ENCODE measurements at places on chromosomes 2 and 18.

DNA sequence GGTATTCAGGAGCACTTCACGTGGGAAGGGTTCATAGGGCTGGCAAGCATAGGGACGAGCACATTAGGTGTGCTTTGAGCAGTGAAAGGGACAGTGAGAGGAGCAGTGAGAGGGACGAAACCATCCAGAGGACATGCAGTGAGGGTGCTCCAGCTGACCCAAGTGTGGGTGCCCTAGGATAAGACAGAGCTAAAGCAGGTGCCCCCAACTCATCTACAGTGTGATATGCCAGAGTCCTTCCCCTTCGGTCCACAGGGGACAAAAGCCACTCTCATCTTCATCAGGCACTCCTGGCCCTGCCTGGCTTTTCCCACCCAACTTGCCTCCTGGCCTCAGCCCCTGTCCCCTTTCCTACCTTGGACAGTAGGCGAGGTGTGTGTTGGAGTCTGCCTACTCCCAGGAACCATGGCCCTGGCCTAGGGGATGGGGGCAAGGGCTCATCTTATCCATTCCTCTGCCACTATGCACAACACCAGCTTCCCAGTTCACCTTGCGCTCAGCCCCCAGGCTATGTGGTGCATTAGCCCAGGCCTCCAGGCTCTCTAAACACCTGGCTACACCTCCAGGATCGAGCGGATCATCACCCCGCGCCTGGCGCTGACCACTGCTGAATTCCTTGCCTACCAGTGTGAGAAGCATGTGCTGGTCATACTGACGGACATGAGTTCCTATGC, 16.1 kb upstream of the ANKRD53 start:
- no peak for DNase-seq

DNA sequence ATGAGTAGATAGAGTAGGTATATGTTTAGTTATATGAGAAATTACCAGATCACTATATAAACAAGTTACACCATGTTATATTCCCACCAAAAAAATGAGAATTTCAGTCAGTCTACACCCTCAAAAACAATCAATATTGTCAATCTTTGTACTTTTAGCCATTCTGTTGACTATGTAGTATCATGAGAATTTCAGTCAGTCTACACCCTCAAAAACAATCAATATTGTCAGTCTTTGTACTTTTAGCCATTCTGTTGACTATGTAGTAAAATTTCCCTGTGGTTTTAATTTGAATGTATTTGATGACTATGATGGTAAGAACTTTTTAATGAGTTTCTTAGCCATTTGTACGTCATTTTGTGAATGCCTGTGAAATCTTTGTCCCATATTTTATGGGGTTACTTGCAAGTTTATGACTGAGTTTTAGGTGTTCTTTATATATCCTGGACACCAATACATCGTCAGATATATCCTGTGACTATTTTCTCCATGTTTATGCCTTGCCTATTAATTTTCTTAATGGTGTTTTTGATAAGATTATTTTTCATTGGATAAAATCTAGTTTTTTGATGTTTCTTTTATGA, 528.4 kb upstream of the SPHKAP start:
- no peak for DNase-seq

- no peak for DNase-seq
These were observed 178.7 kb downstream of the EN1 start for GRCh38 chr2:118668431-118669424.

DNA sequence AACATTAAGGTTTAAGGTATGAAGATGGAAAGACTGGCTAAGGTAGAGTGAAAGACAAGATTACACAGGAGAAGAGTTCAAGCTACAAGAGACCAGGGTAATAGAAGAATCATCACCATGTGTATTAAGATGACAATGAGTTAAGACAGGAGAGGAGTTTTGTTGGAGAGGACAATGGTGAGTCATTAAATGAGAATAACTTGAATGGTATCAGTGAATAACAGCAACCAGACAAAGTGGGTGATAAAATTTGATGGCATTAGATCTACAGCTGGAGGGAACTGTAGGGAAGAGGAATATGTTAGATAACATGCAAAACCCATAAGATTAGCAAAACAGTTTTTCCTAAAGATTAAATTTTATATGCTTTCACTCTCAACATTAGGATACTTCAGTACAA, 18.8 kb upstream of the ENOSF1 start:
- no peak for DNase-seq

- no peak for DNase-seq
These were observed 30.5 kb upstream of the ITGA4 start for GRCh38 chr2:181426672-181427071.

- DNase-seq, result no peak
These were observed 4.6 kb upstream of the RNF181 start for GRCh38 chr2:85590950-85591349.
